ENCODE measurements at places on chromosomes 3 and 15.

DNA sequence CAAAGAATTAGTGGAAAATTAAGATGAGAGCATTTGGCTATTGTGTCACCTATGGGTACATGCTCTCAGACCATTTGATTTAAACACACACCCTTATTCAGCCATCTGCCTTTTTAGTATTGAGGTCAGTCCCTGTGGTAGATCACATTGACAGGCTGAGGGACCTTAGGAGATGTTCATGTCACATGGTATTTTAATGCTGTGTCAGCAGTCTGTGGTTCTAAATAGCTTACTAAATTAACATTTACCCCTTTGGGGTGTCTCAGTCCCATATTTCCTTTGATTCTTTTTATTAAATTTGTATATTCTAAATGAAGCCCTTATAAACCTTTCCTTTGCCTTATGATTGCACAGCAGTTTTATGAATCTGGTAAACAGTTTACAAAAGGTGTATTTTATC lies 2.3 kb downstream of the RBM5 start:
- DNase-seq = no peak

DNA sequence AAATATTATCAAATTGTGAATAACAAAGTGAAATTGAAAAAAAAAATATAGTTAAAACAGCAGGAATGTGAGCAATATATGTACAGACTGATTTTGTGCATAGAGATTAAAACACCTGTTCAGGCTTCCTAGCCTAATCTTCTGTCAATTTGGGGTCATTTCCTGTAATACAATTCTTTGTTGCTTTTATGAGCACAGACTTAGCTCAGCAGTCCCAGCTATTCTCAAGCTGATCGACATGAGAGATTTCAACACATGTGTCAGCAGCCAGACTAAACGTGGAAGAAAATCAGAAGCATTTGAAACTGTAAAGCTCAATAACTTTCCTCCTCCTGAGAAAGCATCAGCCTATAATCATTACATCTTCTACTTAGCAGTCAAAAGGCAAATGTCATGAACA lies 1.6 kb upstream of the FHIT start:
- DNase-seq = no peak

GRCh38 chr3:183106635-183107034 lies 7.3 kb upstream of the MCCC1 start:
- DNase-seq = no peak

DNA sequence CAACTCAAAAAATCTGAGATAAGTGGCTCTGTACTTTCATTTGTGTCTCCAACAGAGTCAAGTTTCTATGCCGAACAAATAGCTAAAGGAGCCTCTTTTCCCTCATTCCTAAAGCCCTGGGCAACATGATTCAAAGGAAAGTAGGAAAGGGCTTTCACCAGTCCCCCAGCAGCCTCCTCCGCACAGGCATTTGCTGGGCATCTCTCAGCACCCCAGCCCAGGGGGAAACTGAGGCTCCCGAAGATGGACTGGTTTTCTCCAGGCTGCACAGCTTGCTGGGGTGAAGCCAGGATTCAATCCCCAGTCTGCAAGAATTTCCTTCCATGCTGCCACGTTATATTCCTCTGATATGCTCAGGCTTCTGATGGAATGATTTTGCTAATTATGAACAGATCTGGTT lies 163.8 kb downstream of the OCA2 start:
- DNase-seq = no peak

DNA sequence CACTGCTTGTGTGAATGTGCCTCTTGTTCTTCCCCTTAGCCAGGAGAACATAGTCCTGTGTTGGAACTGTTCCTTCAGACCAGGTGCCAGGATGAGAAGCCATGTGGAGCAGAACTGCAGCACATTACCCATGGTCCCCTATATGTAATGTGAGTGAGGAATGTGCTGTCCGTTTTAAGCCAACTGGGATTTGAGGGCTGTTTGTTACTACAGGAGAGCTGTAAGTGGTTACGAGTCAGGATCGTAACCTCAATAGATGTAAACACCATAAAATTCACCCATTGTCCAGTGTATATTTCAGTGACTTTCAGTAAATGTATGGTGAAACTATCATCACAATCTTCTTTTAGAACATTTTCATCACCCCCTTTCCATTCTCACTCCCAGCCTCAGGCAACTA lies 10.1 kb upstream of the SCAP start:
- DNase-seq = no peak

GRCh38 chr3:111594205-111594604 lies 941 bp downstream of the ZBED2 start:
- no peak for DNase-seq
